ENCODE measurements at places on chromosomes 12 and 14.

DNA sequence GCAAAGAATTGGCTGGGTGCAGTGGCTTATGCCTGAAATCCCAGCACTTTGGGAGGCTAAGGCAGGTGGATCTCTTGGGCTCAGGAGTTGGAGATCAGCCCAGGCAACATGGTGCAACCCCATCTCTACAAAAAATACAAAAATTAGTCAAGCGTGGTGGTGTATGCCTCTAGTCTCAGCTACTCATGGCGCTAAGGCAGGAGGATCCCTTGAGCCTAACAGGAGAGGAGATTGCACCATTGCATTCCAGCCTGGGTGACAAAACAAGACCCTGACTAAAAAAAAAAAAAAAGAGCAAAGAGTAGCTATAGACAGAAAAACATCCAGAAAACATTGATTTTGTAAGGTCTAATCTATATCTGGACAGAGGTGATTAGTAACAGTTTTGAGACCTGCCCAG, 25.0 kb downstream of the KIF21A start:
- no peak for DNase-seq

DNA sequence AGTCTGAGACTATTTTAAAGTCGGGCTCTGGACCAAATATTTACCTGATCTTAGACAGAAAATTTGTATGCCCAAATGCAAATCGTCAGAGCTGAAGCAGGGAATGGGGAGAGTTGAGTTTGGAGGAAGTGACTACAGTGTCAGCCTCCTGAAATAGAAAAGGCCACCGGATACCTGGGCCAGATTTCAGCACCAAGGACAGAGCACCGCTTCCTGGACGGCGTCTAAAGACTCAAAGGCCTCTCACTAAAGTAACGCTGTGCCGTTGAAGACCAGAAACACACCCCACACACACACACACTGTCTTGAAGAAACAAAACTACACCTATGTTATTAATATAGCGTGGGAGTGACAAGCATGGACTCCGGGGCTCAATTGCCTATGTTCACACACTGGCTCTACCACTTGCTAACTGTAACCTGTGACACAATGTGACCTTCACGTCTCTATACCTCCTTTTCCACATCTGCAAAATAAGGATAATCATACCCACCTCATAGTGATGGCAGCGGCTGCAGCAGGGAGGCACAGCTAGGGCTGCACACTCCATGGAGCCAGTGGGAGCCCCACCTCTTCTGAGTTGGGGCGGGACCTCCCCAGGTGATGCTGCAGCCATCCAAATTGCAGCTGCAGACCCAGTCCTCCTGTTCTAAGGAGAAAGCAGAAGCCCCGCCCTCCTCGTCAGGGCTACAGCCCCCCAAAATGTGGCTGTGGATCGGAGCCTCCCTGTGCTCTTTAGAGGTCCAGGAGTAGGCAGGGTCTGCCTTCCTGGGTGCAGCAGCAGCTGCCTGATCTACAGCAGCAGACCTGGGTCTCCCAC, 35.6 kb downstream of the KRT76 start:
- no peak for DNase-seq

GRCh38 chr12:131402781-131403396, 308.0 kb upstream of the SFSWAP start:
- DNase-seq: no peak

DNA sequence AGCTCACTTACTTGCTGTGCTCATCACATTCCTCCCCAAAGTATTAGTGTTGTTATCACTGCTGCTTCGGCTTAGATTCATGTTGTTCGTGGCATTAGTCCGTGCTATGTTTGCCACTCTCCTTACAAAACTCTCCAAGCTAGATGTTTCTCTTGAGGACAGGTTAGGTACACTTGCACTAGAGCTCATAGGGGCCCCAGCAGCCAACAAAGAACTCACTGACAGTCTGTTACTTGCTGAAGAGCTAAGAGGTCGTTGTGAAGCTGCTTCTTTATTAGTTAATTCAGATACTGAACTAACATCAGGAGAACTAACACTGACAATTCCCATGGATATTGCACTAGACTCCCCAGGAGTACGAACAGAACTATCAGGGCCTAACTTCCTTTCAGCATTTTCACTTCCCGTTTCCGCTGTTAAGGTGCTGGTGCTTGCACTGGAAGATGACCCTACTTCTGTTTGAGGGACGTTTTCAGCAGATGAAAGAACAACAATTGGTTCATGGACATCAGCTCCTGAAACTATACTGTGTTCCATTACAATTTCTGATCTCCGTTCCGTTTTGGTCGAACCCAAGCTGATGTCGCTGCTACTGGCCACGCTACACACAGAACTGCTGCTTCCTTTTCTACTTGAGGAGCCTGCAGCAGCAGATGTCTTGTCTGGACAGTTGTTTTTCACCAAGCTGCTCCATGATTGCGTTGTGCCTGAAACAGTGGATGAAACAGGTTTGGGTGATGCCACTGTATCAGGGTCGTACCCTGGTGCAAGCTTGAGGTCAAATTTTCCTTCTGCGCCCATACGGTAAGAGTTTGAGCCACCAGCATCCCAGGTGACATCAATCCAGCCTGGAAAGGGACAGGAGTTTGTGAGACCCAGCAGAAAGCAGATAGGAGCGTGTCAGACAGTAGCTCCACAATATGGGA, 78.7 kb downstream of the HECTD1 start:
- no peak for DNase-seq

DNA sequence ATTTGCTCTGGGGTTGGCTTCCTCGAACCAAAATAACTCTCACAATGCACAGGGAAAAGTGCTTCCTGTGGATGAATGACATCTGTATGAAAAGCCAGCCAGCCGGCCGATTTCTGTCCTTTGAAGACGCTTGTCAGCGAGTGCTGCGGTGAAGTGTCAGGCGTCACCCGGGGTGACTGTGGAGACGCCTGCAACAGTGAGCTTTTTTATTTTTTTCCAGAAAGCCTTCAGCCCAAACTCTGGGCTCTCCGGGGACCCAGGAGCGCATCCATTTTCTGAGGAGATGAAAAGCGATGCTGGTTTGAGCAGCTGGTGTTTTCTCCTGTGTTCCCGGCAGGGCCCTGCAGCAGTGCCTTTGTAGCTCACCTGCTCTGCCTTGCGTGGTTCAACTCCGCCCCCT, 147.9 kb upstream of the MYL2 start:
- DNase-seq: no peak

DNA sequence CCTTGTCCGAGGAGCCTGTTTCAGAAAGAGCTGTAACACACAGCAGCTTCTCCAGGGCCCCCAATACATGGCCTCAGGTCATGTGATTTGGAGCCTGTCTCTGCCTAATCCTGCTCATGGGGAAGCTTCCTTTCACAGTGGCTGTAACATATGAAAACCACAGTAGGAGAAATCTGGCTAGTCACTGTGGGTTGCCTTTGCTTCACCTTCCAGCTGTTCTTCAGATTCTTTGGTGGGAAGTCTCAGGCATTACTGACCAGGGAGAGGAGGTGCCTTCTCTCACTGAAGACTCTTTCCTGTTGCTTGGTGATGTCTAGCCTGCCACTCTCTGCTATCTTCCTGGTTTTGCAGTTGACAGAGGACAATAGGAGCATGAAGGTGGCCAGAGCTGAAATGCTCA, 350.6 kb downstream of the DPF3 start:
- DNase-seq: no peak

- peak; percentile 61 for DNase-seq
Measured at GRCh38 chr12:108664338-108665258, 30.9 kb upstream of the SELPLG start.

GRCh38 chr14:60133487-60133886, 31.7 kb downstream of the DHRS7 start:
- no peak for DNase-seq

DNA sequence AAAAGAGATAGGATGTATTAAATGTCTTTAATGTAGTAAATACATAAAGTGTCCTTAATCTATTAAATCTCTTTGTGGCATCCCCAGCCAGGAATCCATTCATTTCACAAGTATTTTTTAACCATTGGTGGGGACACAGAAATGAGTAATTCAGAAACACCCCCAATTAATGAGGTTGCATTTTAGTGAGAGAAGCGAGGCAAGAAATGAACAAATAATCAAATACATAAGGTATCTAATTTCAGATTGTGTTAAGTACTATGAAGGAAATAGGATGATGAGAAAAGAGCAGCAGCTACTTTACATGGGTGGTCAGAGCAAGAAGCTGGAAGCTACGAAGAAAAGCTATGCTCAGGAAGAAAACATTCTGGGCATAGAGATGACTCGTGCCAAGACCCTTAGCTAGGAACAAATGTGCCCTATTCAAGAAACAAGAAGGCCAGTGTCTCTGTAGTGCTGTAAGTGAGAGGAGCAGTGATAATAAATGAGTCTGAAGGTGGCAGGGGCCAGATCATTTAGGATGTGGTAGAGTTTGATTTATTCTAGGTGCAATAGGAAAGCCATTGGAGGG, 60.5 kb upstream of the IGF1 start:
- DNase-seq: no peak

- no peak for DNase-seq
Measured at GRCh38 chr12:6420364-6420763, 24.4 kb upstream of the CD27 start.

- no peak for DNase-seq
Measured at GRCh38 chr12:59345406-59345805, 250.4 kb upstream of the SLC16A7 start.

DNA sequence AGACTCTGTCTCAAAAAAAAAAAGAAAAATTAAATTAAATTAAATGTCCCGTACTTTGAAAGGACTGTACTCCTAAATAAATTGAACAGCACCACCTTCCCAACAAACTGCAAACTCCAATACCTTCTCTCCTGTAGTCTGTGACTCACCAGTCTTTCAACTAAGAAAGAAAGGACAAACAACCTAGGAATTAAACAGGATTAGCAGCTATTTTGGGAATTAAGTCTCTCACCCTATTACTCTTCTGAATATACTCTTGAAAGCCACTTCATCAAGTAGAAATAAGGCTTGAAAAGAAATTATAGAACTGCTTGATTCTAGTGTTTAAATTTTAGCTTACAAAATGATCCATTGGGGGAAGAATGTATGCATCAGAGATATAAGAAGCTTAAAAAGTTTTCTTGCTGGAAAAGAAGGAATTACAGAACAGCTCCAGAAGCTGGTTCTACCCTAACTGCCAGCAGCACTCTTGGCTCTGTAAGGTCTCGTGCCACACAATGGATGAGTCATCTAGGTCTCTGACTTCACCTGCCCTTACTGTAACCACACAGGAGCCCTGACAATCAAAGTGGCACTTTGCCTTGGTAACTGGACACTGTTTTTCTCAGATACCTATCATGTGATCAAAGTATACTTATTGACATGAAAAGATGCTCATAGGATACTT, 57.0 kb upstream of the CERS5 start:
- peak; percentile 50 for DNase-seq

DNA sequence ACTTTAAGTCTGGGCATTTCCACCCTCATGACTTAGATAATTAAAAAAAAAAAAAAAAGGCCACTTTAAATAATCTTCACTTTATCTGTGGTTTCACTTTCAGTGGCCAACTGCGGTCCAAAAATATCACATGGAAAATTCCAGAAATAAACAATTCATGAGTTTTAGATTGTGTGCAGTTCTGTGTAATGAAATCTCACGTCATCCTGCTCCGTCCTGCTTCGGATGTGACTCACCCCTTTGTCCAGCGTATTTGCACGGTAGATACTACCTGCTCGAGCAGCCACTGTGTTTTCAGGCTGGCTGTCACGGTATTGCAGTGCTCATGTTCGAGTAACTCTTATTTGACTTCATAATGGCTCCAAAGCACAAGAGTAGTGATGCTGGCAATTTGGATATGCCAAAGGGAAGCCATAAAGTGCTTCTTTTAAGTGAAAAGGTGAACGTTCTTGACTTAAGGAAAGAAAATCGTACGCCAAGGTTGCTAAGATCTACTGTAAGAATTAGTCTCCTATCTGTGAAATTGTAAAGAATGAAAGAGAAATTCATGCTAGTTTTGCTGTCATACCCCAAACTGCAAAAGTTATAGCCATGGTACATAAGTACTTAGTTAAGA, 2.4 kb downstream of the E2F7 start:
- DNase-seq: no peak

DNA sequence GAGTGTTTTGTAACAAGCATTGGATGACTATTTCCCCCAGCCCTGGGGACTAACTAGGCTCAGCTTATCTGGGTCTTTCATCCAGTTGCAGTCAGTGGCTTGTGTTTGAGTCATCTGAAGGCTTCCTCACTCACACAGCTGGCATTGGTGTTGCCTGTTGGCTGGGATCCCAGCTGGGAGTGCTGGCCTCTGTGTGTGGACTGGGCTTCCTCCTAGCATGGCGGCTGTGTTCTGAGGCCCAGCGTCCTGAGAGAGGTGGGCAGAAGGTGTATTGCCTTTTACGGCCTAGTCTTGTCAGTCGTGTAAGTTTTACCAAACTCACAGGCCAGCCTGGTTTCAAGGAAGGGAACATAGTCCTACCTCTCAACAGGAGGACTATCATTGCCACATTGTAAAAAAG, 28.3 kb upstream of the PPP2R5C start:
- no peak for DNase-seq

GRCh38 chr14:22311636-22312035, 277.4 kb downstream of the DAD1 start:
- no peak for DNase-seq

GRCh38 chr12:2244013-2244861, 191.4 kb downstream of the CACNA1C start:
- DNase-seq: peak; percentile 91

DNA sequence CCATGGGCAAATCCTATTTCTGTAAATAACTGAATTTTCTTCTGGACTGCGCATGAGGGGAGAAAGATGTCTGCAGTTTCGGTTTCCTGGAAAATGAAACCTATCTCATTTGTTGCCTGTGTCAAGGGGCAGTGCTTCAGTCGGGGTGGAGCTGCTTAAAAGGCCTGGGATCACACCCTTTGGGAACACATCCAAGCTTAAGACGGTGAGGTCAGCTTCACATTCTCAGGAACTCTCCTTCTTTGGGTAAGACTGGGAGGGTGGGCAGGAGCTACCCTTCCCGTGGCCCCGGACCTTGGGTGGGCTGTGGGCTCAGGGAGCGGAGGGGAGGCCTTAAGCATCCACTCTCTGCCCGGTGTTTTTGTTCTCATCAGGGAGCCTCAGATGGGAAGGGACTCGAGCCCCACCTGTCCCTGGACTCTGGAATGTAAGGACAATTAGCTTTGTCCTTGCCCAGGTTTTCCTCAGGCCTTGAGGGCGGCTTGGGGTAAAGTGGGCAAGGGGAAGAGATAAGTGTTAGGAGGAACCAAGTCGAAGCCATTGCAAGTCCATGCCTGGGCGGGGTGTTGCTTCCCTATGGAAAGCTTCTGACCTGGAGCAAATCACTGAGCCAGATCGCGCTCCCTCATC, at the start of gene IFI27:
TSS of gene IFI27 (plus strand) at position 185 of the 630 bp plus-strand sequence.
- no peak for DNase-seq
